ENCODE measurements at places on chromosomes 4 and X.
A peak's percentile ranks its signal among the peaks of the same experiment; 100 is the strongest.

DNA sequence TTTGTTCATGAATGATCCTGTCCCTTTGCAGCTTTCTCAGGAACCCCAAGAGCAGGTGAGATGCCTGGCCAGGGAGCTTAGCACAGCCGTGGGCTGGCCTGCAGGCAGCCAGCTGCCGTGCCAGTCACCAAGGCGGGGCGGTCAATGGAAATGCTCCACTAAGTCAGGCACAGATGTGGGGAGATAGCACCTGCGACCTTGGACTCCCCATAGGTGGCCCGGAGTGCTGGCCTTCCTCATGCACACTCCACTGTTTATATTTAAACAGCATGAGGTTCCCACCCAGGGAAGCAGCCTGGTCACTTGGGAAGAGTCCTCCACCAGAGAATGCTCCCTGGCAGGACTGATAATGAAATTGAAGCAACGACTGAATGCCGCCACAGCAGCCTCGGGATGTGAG is 14.2 kb upstream of the ADRA2C start:
- DNase-seq, result no peak

GRCh38 chr4:40311811-40312346 is 23.3 kb upstream of the CHRNA9 start:
- no peak for DNase-seq

GRCh38 chrX:113644426-113644825 is 803.8 kb upstream of the AMOT start:
- DNase-seq, result peak; percentile 34

DNA sequence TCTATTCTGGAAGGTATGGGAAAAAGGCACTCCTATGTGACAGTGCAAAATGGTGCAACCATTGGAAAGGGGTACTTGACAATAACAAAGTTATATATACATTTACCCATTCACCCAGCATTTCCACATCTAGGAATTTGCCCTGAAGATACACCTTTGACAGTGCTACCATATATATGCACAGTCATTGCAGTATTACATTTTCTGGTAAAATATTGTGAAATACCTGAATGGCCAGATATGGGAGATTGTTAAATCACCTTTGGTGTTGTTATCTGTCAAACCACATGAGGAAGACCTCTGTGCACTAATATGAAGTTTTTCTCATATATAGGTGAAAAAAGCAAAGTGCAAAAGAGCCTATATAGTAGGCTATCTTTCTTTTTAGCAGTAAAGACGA is 53.5 kb downstream of the SMAD1 start:
- DNase-seq, result no peak

DNA sequence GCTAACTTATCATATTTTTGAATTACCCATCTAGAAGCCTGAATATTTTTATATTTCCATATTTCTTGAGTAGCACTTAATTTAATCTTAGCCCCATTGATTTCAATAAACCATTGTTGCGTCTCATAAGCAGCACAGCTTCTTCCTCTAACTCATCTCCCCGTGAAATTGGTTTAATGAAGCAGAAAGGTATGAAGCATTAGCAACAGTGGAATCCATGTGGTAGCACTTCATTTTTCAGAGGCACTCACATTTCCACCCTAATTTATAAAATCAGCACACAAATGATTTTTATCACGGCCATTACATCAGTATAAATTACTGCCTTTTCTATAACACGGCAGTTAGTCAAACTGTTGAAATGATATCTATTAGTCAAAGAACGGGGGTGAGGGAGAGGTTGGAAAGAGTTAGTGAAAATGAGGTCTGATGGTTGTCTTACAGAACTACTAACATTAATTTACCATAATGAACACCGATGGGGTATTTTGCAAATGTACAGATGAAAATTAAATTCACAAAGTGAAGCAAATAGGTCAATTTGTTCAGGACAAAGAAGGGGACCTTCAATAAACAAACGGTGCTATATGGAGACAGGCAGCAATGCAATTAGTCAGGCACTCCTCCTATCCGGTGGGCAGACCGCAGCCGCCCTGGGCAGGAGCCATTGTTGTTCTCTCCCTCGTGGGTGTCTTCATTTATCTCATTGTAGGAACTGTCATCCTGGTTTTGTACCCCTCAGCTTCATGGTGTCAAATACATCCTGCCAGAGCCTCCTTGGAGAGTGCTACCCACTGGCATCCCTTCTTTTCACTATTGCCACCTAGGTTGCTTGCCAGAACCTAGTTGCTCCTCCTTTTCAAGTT is 205.7 kb downstream of the SOX3 start:
- DNase-seq, result no peak

GRCh38 chr4:15992167-15992485 is 29.2 kb upstream of the FGFBP2 start:
- DNase-seq, result no peak

GRCh38 chr4:35739308-35739707 is 505.0 kb downstream of the ARAP2 start:
- DNase-seq, result no peak

GRCh38 chrX:20038966-20039365 is 48.1 kb upstream of the BCLAF3 start:
- DNase-seq, result no peak

DNA sequence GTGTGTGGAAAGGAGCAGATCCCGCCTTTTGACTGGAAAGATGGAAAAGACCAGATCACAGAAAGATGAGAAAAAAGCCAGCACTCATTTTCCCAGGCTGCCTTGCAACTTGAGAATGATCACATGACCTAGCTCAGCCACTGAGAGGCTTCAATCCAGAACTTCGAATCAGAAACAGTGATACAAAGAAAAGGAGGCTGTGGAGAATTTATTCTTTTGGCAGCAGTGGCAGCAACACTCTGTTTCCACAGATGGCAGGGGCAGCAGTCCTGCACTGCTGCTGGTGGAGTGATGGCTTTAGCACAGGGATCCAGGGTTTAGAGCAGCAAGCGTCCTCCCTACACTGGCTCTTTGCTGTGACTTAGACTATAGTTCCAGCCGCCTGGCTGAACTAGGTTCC is 77.8 kb upstream of the SH3RF1 start:
- DNase-seq, result no peak

DNA sequence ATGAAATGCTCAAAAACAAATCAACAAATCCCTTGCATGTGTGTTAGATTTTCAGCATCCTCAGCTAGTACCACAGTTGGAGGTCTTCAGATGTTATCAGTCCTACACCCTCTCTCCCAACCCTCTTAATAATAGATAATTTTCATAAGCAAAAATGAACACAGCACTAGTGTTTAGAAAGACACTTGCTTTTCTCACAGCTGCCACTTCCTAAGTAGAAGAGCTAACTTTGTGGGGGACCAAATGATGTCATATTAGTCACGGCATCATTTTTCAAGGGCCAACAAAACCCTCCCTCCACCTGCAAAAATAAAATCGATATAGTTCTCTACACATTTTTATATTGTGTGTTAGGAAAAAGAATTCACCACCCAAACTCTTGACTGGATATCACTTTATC is 163.5 kb upstream of the GYPA start:
- DNase-seq, result no peak

- no peak for DNase-seq
These were observed 53.2 kb downstream of the CHIC2 start for GRCh38 chr4:54011201-54011600.

DNA sequence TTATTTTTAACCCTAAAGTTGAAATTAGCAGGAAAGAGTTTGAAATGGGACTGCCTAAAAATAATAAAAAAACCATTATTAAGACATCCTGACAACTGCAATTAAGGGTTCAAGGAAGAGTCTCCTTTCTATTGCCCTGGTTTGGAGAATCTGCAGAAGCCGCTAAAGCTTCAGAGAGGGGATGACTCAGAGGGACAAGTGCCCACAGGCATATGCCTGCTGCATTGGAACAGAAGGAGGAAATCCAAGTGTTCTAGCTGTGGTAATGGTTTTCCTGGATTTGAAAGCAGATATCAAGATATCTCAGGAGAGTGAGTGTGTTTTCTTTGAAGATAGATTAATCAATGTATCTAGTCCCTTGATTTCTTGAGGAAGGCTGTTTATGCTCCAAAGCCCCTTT is 235.1 kb upstream of the TAPT1 start:
- no peak for DNase-seq

DNA sequence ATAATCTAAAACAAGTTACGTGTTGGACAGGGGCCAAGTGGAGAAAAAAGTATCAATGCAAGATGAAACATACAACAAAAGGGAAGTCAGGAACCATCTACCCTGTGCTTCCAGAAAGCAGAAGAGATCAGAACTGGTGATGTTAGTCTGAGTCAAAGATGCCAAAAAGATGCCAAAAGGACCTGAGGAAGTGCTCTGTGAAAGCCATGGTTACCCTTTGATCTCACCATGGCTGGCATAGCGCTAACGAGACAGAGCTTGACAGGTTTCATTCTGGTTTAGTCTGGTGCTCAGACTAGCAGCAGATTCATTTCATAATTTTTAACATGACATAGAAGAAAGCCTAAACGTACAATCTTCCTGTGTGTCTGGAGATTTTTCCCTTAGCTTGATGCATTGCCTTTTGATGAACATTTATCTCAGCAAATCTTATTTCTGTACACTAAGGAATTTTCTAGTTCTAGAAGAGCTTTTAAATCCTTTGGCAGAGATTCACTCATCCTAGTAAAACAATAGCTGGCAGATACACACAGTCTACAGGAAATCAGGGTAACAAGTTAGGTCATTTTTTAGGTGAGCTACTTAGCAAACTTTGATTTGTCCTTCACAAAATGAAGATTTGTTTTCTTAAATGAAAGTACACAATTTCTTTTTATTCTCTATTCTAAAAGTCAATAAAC is 87.7 kb downstream of the COL25A1 start:
- DNase-seq, result no peak

DNA sequence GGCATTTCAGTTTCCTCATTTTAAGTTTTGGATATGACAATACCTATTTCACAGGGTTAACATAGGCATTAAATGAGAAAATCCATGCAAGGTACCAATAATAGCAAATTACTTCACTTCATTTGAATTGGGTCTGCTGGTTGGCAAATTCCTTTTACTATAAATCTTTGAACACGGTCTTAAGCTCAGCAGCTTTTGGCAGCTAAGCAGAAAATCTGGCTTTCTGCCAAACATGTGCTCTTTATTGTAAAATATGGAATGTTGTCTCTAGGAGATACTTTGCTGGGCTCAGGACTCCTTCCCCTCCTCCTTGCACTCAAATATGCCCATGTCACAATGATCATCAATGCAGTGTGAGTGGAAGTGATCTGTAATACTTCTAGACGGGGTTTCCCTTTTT is 16.8 kb upstream of the DMP1 start:
- DNase-seq, result no peak

GRCh38 chr4:82851885-82852750 is 38.8 kb downstream of the SEC31A start:
- DNase-seq, result peak; percentile 13

- DNase-seq, result no peak
These were observed 32.4 kb downstream of the LRBA start for GRCh38 chr4:150982557-150983233.

DNA sequence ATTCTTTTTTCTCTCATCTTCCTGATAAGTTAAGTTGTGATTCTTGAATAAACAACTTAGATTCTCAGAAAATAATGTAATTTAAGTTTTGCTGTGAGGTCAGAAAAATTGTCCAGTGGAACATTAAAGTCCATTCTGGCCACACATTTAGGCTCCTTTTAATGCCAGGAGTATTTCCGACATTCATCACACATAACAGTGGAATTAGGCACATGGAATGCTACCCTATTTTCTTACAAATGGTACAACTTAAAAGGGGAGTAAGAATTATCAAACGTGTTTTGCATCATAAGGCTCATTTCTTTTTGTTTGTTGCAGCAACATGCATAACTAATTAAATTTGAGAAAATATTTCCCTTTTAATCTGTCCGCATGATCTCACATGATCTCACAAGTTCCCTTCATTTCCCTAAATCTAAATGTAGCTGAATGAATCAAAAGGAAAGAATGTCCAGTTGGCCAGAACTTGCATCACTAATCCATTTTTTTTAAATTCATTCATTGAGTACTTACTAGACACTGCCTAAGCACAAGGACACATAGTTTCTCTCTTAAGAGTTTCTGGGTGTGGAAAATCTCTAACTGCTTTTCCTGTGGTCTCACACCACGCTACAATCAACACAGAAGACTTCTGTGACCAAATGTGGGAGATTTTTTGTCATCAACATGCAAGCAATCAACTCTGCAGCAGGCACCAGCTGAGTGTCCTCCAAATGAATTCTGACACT is 22.0 kb downstream of the SPARCL1 start:
- DNase-seq, result peak; percentile 81

DNA sequence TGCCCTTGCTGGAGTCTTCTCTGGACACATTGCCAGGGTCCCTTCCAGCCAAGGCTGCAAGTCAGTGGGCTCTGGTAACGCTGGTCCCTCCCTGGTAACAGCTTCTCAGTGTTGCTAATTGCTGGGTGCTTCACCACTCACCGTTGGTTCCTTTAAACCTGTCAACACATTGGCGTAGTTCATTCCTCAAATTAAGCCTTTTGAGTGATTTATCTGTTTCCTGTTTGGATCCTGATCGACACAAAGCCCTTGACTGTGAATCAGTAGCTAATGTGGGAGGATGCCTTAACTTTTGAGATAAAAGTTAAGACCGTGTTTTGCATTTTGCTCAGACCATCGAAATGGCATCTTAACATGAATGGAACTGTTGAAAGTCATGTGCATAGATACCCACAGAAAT is 125.9 kb downstream of the AMELX start:
- DNase-seq, result no peak

GRCh38 chr4:73019462-73020047 is 50.0 kb downstream of the COX18 start:
- no peak for DNase-seq

DNA sequence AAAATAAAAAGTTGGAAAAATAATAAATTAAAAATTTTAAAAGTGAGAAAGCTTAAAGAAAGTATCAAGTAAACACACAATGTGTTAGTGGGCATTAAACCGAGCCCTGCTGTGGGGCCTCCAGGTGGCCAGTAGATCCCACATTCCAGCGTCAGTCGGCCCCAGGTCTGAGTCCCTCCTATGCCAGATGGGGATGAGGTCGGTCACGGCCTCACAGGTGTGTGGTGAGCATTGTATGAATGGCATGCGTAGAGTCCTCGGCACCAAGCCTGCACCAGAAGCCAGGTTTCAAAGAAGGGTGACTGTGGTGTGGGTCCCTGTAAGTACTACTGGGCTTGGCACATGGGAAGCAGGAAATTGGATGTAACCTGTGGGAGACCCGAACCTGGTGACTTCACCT is 75.6 kb upstream of the MSX1 start:
- no peak for DNase-seq

DNA sequence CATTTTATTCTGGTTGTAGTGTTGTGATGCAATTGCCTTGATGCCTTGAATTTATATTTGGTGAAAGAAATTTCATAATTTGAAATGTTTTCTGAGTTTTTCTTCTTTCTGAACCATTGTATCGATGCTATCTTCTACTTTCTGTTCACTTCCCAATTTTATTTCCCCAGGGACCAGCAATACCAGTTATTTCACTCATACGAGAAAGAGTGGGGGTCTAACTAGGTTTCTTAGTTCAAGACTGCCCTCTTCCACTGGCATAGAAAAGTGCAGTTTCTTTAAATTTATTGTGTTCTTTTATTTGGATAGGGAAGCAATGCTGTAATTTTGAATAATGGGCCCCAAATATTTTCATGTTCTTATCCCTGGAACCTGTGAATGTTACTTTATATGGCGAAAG is 544.0 kb upstream of the ADGRL3 start:
- no peak for DNase-seq
